ENCODE measurements at places on chromosomes 12 and 14. TPM values are rescaled to one million over a fixed set of nuclear protein-coding genes. Genes with fewer than 3 reads are reported as not detected.

The KRT1 gene
- total RNA-seq, result not detected

The ENO2 gene
- total RNA-seq, result 264 TPM

The EGLN3 gene
- 0.34 TPM for total RNA-seq

The INSM2 gene
- total RNA-seq, result 0.08 TPM

The BMAL2 gene
- total RNA-seq, result 7.4 TPM

The PLEKHD1 gene
- total RNA-seq, result 0.12 TPM

The VPS33A gene
- 24.2 TPM for total RNA-seq

The SYNDIG1L gene
- total RNA-seq, result not detected

The MIPOL1 gene
- not detected for total RNA-seq

The SIX6 gene
- total RNA-seq, result not detected

The FAM186B gene
- total RNA-seq, result 0.18 TPM

The NELL2 gene
- total RNA-seq, result 82.3 TPM

The SRRM4 gene
- not detected for total RNA-seq

The AQP6 gene
- total RNA-seq, result not detected

The ATP5F1B gene
- total RNA-seq, result 788 TPM

The KRT3 gene
- not detected for total RNA-seq

The VDR gene
- total RNA-seq, result 133 TPM

The ZNF705A gene
- total RNA-seq, result not detected

The FAM222A gene
- 1.2 TPM for total RNA-seq

The TSPAN19 gene
- not detected for total RNA-seq

The TIMELESS gene
- total RNA-seq, result 61.6 TPM

The DPF3 gene
- total RNA-seq, result 0.29 TPM

The BDKRB2 gene
- 0.08 TPM for total RNA-seq

The OTX2 gene
- total RNA-seq, result not detected

The FAR2 gene
- 8.2 TPM for total RNA-seq

The DENR gene
- 65.0 TPM for total RNA-seq

All from activated naive CD4-positive, alpha-beta T cell treated with anti-CD3 and anti-CD28 coated beads, Interleukin-2, amount 50 U/mL, for 72 hours (primary cell).